ENCODE measurements at places on chromosomes 16 and 17. TPM values are rescaled to one million over a fixed set of nuclear protein-coding genes. Genes with fewer than 3 reads are reported as not detected.

Gene ENDOV
- 21.2 TPM for total RNA-seq

Gene ABI3
- 15.2 TPM for total RNA-seq

DNA sequence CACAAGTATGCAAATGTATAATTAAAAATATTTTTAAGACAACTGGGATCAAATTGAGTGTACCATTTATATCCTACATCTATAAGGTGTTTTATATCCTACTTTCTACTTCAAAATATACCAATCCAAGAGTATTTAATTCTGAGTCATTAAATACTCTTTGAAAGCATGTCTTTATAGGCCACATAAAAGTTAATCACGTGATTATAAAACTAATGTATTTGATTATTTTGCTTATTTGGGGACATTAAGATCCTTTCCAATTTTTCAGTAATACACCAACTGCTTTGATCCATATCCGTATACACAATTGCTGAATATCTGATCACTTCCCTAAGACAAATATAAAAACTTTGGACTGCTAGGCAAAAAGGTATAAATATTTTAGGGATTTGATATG lies 26.6 kb upstream of the MAF start:
- no peak for DNase-seq

- peak; percentile 55 for DNase-seq
Observed at GRCh38 chr16:56211435-56211981, 20.2 kb downstream of the GNAO1 start.

DNA sequence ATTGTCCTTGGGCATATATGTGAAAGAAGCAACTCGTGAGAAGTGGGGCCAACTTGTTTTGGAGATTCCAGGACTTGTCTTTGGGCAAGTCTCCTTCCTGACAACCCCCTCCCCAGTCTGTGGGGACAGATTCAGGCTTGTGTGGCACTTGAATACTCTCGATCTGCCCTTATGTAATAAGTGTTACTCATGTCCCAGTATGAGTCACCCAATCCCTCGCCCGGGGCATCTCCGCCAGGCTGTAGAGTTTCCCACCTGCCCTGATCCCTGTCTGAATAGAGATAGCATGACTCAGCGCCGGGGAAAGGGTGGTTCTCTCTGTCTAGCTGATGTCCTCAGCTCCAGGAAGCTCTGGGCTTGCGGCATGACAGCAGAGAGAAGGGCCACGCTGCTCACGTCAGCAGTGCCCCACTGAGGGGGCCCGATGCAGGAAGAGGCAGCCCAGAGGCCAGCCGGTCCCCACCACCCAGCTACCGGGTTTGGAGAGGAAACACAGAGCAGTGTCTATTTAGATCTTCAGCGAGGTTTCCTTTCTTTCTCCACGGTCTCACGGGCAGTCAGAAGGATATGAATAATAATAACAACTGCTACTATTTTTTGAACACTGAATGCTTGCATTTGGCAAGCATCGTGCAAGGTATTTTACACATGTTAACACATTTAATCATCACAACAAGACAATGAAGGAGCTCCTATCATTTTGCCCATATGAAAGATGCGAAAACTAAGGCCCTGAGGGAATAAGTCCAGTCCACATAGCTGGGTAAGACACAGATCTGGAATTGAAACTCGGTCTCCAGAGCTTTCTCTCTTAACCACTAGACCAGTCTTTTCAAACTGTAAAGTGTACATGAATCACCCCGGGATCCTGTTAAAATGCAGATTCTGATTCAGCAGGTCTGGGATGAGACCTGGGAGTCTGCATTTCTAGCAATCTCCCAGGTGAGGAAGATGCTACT lies 426.7 kb upstream of the MAF start:
- peak; percentile 82 for DNase-seq

GRCh38 chr16:17396762-17397498 lies 73.8 kb downstream of the XYLT1 start:
- DNase-seq, result peak; percentile 67

DNA sequence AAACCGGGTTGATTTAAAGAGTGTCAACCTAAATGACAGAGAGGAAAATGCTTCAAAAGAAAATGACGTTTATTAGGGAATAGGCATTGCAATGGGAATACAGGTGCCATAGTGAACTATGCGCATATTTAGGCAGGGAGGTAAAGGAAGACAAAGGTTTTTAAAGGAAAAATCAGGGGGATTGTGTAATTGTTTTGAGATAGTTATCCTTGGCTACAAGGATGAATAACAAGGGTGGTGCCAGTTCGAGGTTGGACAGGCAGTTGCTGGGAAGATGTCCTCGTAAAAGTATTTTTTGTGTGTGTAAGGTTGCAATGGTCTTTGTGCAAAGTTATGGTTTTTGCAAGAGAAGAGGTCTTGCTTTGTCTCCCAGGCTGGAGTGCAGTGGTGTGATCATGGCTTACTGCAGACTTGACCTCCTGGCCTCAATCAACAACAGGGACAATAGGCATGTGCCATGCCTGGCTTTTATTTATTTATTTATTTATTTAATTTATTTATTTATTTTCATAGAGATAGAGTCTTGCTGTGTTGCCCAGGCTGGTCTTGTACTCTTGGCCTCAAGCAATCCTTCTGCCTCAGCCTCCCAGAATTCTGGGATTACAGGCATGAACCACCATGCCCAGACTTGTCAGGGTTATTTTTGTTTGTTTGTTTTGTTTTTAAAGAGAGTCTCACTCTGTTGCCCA lies 63.1 kb downstream of the CACNG3 start:
- DNase-seq, result no peak

DNA sequence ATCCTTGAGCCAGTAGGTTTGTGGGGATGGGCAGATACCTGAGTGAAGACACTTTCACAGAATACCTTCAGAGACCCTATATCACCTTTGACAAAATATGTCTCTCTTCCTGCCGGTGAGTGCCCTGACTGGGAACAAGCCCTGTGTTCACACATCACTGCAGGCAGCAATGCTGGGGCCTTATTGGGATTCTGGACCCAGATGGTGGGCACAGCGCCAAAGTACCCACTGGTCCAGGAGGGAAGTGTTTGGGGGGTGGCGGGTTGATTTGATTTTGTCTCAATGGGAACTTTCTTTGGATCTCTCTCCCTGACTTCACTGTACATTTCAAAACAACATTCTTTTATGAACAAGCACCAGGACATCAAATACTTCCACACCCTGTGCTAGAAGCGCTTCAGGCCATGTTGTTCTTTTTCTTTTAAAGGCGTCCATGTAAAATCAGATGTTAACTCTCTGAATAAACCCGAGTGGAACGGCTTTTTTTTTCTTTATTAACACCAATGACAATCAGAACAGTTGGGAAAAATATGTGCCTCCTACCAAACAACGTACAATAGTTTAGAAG lies 62.4 kb upstream of the AKTIP start:
- DNase-seq, result no peak

DNA sequence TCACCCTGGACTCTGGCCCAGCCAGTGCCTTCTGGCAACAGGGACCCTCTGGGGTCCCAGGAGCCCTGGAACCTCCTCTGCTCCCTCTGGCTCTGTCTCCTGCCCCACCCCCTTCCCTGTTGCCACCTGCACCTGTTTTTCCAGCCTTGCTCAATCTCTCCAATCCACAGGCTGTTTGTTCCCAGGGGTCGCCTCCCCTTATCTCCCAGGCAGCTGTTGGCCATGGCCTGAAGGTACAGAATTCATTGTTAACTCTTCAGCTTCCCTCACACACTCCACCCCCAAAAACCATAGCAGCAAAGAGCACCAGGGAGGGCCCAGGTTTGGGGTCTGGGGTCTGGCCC lies 39.3 kb upstream of the TOB1 start:
- DNase-seq, result no peak

- no peak for DNase-seq
Observed at GRCh38 chr17:81888988-81889595, 2.3 kb downstream of the ALYREF start.

- DNase-seq, result no peak
Observed at GRCh38 chr16:79800016-79800608, 199.6 kb upstream of the MAF start.

Gene MAP2K6
- total RNA-seq, result 10.6 TPM

GRCh38 chr16:29760567-29761279 lies 14.9 kb upstream of the C16orf54 start:
- no peak for DNase-seq

DNA sequence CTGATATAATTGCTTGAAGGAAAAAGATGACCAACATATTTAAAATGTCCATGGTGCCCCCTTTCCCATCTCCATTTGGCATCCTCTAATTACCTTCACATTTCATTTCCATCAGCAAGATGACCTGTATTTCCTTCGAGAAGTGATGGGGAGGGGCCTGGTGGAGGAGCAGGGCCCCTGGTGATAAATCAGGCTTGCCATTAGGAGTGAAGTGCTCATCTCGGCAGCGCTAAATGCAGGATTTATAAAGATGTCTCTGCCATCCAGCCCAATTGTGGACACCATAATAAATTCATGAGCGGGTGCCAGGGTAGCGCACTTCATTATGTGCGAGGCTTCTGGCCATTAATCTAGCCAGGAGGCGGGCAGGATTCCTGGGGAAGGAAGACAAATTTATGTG lies 101.5 kb upstream of the IRX6 start:
- no peak for DNase-seq

DNA sequence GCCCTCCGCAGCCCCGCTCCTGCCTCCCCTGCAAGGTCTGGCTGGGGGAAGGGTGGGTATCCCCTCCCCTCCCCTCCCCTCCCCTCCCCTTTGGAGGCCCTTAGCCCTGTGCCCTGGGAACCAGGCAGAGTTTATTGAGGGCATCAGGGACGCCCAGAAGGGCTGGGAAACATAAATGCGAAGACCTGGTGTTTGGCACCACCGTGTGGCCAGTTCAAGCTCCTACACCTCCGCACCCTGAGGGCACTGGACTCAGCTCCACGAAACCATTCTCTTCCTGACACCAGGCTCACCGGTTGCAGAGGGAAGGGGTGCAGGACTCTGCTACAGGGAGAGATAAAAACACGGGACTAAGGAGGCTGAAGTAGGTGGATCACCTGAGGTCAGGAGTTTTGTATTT lies 1.0 kb upstream of the AIPL1 start:
- DNase-seq, result no peak

- DNase-seq, result no peak
Observed at GRCh38 chr16:75909746-75910145, 183.5 kb upstream of the CPHXL start.

Measured in ureter (tissue), 1 donor.